Hepatocyte (in vitro differentiated cells): ENCODE measurements at places on chromosomes 7 and 10. TPM values are rescaled to one million over a fixed set of nuclear protein-coding genes. Genes with fewer than 3 reads are reported as not detected.

NRG3 gene
- total RNA-seq, result 0.57 and 0.72 TPM in 2 replicates

ZNF735 gene
- total RNA-seq, result not detected in 2 replicates

SLC18A2 gene
- 0.76 and 1.3 TPM in 2 replicates for total RNA-seq

VSTM4 gene
- 6.5 and 10.2 TPM in 2 replicates for total RNA-seq

SMKR1 gene
- total RNA-seq, result 0.88 TPM in 1 of 2 replicates, not detected in the other

EVX1 gene
- 1.1 and 1.6 TPM in 2 replicates for total RNA-seq

FZD1 gene
- total RNA-seq, result 8.1 and 9.9 TPM in 2 replicates

MINDY4 gene
- 3.1 and 6.3 TPM in 2 replicates for total RNA-seq

- no peak for DNase-seq
Measured at GRCh38 chr7:30912021-30912730, 523 bp downstream of the AQP1 start.

DNA sequence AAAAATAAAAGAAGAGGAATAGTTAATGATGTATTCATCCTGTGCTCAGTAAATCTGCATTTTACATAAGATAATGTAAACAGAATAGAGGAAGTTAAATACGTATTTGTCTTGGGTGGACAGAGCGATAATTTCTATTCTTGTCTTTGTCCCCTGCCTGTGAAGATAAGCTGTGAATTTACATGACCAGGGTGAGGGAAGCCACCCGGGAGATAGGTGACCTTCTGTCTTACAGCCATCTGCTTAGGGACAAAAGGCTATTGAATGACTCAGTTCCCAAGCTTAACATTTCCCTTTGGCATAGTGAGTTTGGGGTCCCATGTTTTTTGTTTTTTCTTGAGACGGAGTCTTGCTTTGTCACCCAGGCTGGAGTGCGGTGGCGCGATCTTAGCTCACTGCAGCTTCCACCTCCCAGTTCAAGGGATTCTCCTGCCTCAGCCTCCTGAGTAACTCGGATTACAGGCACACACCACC is 88.7 kb upstream of the KCTD7 start:
- no peak for DNase-seq

GRCh38 chr7:36788825-36789470 is 64.7 kb upstream of the AOAH start:
- no peak for DNase-seq

DNA sequence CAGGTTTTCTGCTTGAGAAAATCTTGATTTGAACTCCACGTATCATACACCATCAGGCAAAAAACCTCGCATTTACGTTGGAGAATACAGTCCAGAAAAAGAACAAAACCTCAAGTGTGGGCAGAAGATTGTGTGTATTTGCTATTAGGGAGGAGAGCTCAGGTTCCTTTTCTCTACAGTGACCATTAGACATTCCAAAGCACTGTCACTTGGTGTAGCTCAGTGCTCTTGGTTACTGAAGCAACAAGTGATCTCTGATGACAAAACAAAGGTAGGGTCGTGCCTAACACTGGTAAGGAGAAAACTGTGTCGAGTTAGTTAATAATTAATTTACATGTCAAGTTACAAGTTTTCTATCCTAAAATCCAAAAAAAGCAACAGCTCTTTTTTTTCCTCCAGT is 72.6 kb downstream of the C1GALT1 start:
- peak; percentile 19 for DNase-seq

DNA sequence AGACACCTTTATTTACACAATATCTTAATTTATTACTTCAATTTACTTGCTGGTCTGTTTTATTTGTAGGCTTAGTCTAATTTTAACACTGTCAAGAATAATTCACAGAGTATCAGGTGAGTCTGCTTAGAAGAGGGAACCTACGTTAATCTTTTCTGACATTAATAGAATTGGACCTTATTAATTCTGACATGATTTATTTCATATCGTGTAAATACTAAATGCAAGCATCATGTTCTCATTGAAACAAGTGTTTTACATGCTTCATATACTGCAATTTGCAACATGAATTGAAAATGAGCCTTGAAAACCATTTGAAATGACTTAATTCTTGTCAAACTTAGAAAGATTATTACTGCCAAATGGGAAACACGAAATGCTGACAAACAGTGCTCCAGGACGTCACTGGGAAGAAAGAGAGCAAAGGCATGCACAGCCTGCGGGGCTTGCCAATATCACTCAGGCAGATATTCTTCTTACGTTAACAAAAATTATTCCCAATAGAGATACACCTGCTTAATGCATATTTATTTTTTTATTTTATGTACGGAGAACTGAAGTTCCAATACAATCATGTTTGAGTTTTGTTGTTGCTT is 282.0 kb upstream of the AKR1E2 start:
- DNase-seq, result no peak

DNA sequence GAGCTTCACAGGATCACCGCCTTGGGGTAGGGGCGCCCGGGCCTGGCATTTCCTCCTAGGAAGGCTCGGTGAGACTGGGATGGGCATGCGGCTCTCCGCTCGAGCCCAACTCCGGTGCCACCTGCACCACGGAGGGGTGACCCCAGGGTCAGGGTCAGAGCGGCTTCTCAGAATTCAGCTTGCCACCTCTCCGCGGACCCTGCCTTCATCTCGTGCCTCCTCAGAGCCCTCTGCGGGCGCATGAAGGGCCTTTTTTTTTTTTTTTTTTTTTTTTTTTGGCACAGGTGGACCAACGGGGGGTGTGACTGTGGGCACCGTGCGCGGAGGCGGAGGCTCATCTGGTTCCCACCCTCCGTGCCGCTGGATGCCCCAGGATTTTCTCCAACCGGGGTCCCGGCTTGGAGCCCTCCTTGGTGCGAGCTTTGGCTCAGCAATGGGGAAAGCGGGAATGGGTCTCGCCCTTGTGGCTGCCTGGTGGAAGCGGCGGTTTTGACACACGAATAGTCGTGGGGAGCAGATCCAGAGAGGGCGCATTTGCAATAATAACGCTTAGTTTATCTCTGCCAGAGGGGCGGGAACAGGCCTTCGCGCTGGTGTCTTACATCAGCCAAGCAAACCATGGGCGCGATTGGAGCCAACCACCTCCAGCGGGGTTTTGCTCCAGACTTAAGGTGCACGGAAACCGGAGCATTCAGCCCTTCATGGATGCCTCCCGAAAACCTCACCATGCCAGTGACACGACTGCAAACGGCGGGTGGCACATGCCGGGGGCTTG is 5.0 kb upstream of the TNRC18 start:
- DNase-seq, result peak; percentile 86

DNA sequence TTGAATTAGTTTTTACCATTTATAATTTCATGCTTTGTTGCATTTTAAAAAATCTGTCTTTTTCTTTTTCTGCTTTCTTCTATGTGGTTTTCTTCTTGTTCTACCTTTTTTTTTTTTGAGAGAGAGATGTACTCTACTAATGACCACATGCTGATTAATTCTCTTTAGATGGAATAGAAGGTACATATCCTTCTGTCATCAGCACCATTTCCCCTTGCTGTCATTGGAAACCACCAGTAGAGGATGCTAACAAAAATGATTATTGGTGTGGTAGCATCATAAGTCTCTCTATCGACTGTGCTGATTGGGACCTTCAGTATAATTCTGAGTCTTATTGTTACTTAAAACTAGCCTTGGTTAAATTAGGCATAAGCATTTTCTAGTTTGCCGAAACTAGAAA is 3.6 kb downstream of the ZEB1 start:
- no peak for DNase-seq

DNA sequence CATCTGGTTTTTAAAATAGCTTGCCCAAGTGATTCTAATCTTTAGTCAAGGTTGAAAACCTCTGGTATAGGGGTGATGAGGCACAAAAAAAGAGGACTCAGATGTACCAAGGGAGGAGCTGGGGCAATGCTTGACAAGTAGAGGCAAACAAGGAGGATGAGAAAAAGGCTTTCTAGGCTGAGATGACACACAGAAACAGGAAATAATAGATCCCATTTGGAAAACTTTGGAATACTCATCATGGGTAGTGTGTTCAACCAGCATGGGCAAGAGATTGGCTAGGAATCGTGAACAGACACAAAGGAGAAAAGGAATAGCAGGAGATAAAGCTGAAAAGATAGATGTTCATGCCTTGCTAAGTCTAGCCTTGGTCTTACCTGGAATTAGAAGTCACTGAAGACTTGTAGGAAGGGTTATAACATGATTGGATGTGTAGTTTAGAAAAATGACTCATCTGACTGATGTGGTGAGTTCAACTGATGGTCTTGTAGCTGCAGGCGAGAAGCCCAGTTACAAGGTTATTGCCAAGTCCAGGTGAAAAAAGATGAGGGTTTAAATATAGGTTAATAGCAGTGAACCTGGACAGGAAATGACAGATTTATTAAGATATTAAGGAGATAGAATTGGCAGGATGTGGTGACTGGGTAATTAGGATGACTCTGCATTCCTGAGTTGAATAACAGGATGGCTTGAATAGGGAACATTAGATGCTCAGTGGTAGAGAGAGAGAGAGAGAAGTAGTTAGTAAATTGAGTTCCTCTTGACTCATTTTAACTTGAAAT is 214.0 kb upstream of the LRGUK start:
- no peak for DNase-seq

GRCh38 chr7:146119002-146119401 is 2.4 kb downstream of the CNTNAP2 start:
- no peak for DNase-seq

DNA sequence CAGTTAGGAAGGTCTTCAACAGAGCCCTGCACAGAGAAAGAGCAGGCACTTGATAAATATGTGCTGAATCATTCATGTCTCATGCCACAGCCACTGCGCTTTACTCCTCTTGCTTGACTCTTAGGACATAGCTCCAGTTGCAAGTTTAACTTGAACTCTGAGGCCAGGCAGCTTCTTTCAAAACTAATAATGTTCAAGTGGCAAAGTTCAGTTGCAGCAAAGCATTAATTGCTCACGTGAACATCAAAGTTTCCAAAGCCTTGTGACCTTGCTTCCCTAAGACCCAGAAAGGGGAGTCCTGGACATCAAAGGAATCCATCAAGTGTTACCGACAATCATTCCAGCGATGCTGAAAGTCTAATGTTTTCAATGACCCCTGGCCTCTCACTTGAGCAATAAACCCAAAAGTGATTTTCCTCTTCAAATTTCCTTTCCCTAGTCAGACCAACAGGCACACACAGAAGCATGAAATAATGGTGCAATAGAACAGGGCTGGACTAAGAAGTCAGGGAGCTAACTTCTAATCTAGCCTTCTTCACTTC is 21.8 kb upstream of the TECTB start:
- DNase-seq, result peak; percentile 73

DNA sequence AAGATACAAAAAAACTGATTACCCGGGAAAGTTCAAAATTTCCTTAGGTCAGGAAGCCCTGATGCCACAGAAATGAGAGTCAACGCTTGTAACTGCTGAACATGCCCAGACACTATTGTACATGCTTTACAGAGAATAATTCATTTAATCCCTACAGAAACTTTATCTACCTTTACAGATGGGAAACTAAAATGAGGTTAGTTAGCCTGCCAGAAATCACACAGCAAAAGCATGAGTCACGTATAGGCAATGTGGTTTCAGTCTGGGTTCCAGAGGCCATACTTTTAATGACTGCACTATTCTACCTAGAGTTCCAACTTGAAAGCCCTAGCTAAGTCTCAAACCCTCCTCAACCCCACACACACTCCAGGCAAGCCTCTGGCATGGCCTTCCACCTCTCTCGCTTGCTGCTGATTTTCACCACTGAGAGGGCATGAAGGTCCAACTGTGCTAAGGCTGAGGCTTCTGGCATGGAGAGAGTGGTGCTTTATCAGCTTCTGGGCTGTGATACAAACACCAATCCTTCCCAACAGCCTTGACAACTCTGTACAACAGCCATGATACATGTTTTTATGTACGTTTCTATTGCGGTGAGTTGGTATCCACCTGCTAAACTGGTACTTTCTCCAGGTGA is 1011.2 kb upstream of the GHITM start:
- DNase-seq, result no peak

- no peak for DNase-seq
Measured at GRCh38 chr7:53013925-53014324, 21.5 kb upstream of the POM121L12 start.

DNA sequence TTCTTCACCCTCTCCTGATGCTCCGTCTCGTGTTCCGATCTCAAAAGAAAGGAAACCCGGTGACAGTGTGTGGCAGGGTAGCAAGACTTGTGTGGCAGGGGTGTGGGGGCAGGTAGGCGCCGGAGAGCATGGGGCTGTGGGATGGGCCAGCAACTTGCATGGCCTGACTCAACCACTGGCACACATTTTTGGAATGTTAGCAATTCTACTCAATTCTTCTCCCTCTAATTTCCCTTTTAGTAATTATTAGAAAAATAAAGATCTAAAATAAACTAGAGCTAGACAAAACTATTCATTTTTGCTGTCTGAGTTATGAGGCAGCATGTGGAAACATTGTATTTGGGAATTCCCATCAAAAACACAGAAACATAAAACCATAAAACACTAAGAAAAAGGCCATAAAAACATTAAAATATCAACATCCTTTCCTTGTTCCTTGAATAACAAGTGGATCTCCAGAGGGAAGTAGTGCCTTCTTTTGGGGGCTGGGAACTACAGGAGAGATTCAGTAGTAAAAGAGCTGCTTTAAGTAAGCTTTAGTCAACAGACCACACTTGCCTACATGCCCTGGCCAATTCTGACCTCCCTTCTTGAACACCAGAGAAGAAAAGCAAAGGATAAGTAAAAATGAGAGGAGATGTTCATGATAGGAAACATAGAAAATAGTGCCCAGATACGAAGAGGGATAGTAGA is 21.8 kb downstream of the SEMA3C start:
- no peak for DNase-seq

- DNase-seq, result no peak
Measured at GRCh38 chr7:6436385-6436685, 11.4 kb downstream of the DAGLB start.

DNA sequence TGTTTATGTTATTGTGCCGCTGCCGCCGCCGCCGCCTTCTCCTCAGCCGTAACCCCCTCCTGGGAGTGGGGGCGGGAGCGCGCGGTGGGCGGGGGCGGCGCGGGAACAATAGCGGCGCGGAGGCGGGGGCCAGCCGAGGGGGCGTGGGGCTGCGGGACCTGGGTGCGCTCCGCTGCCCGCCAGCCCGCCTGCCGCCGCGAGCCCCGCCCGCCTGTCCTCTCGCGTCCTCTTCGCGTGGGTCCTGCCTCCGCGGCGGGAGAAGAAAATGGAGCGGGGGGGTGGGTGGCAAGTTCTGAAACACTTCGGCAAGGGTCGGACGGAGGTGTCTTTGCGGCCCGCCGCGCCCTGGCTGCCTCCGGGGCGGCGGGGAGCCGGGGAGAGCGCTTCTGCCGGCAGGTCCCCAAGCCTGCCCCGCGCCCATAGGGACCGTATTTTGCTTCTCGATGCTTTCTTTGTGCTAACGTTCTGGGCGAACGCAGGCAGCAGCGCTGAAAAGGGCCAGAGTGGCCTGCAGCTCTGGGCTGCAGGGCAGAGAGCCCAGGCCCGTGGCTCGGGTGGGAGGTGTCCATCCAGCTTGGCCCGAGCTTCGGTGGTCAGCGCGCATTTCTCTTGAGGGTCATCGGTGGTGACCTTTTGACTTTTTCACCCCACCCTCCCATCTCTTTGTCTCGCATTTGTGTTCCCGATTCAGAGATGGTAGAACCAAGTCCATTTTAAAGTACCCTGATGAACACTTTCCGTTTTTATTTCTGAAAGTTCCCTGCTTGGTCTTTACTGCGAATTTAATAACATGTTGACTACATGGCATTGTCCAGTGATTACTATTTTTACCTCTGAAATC is 613 bp downstream of the MAPK8 start:
- DNase-seq, result peak; percentile 77
